ENCODE measurements at places on chromosomes 16 and 17. TPM values are rescaled to one million over a fixed set of nuclear protein-coding genes. Genes with fewer than 3 reads are reported as not detected.

DNA sequence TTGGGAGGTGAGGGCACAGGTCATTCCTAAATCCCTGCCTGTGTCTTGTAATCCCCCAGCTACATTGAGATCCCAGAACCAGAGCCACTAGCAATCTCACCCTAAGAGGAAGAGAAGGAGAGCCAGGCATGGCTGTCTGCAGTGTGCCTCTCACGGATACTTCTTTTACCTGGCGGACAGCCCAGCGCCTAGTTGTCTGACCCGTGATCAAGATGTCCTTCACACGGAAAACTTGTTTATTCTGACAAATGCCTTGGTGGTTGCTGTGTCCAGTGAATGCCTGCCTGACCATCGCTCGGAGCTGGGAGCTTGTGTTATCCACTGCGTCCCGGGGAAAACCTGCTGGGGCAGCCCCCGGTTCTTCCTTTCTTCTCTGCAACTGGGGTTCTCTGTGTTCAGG lies 140.5 kb upstream of the WSCD1 start:
- H3K4me1 ChIP-seq: no peaks in the 10 kb centered on the region
- H3K27ac ChIP-seq: no peak overlapping the region
- H3K27me3 ChIP-seq: no peaks in the 10 kb centered on the region
- H3K36me3 ChIP-seq: no peaks in the 10 kb centered on the region

DNA sequence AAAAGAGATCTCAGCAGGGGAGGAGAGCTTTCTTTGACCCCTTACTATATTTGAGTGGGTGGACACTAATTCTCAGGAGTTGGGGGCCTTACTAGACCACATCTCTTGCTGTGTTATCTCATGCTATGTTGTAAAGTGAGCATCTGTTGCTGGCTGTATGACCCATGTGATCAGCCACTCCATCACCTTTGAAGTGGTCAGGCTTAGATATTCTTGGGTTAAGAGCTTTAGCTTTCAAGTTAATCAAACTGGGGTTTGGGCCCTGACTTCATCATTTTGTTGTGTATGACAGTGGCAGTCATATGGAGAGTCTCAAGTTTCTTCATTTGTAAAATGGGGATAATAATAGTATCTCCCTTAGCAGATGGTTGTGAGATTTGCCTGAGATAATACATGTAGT lies 201.1 kb downstream of the FTO start:
- H3K27ac ChIP-seq: no peak overlapping the region
- H3K27me3 ChIP-seq: no peaks in the 10 kb centered on the region
- H3K36me3 ChIP-seq: no peaks in the 10 kb centered on the region
- no peaks in the 10 kb centered on the region for H3K4me1 ChIP-seq
- no peak for DNase-seq

DNA sequence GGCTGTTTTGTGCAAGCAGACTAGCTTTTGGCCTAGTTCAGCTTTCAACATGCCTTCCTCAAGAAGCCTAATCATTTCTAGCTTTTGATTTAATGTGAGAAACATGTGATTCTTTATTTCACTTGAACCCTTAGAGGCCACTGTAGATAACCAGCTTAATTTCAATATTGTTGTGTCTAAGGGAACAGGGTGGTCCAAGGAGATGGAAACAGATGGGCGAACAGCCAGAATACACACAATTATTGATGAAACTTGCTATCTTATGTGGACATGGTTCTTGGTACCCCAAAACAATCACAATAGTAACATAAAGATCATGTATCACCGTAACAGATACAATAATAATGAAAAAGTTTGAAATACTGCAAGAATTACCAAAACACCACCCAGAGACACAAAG lies 4.8 kb downstream of the NPRL3 start:
- H3K4me1 ChIP-seq: peaks cover 7% of the 10 kb centered on the region
- H3K27me3 ChIP-seq: no peaks in the 10 kb centered on the region
- no peak overlapping the region for H3K27ac ChIP-seq

DNA sequence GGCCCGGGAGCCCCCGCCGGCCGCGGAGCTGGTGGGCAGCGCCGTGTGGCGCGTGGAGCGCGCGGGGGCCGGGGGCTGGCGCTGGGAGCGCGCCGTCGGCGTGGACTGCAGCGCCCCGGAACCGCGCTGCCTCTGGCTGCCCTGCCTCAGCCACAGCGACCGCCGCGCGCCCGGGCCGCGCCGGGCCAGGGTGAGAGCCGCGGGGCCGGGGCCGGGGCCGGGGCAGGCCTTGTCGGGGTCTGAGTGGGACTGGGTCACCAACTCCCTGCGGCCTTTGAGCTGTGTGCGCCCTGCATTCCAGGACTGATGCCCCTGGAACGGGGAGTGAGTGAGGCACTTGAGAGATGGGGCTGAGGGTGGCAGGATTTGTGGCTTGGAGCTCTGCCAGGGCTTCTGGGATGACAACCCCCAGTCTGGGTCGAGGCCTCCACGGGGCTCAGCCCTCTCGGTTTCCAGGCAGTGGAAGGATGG lies 25.7 kb downstream of the ARHGAP23 start:
- H3K4me3 ChIP-seq: peak overlapping the region; percentile 45
- H3K4me1 ChIP-seq: peaks cover 35% of the 10 kb centered on the region
- peaks cover 2% of the 10 kb centered on the region for H3K36me3 ChIP-seq
- DNase-seq: no peak
- peak overlapping the region; percentile 58 for H3K27ac ChIP-seq
- H3K27me3 ChIP-seq: peaks cover 58% of the 10 kb centered on the region

- peaks cover 4% of the 10 kb centered on the region for H3K36me3 ChIP-seq
- peaks cover 15% of the 10 kb centered on the region for H3K4me1 ChIP-seq
- H3K4me3 ChIP-seq: no peak overlapping the region
- DNase-seq: no peak
- H3K27me3 ChIP-seq: no peaks in the 10 kb centered on the region
Observed at GRCh38 chr17:1170739-1171138, 9.0 kb downstream of the ABR start.

DNA sequence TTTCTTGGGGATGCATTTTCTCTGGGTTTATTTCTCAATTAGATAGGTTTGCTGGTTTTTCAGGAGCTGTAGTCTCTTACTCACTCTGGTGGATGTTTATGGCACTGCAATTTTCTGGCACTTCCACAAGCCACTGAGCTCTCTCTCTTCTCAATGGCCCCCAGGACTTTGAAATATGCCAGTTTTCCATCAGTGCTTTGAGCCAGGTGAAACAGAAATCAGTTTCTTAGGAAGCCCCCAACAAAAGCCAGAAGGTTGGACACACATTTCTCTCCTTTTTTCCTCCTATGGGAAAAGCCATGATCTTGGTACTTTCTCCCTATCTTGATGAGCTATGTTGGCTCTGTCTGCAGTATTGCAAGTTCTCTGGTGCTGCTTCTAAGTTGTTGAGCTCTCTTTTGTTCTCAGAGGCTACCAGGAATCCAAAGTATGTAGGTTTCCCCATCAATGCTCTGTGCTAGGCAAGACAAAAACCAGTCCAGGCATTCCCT lies 90.7 kb upstream of the SMIM36 start:
- H3K36me3 ChIP-seq: no peaks in the 10 kb centered on the region
- no peaks in the 10 kb centered on the region for H3K4me1 ChIP-seq

DNA sequence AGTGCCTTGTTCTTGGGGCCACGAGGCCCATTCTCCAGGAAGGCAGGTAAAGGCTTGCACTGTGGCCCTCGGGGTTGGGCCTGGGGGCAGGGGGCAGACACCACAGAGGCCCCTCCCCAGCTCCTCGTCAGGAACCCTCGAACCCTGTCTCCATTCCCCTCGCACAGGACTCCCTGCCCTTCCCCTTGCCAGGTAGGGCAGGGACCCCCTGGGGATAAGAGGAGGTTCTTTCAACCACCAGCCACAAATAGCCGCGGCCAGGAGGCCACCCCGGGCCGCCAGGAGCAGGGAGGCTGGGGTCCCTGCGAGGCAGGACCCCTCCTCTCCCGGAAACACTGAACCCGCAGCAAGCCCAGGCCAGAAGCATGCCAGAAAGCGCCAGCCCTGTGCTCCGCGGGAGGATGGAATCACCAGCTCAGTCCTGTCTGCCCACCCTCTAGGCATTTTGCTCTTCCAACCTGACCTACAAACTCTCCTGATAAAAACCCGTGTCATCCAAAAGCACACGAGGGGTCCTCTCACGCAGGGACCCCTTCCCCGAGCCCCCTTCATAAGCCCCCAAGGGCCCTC lies 45.6 kb downstream of the SLC47A1 start:
- peaks cover 11% of the 10 kb centered on the region for H3K4me1 ChIP-seq
- no peak for DNase-seq
- no peaks in the 10 kb centered on the region for H3K36me3 ChIP-seq

DNA sequence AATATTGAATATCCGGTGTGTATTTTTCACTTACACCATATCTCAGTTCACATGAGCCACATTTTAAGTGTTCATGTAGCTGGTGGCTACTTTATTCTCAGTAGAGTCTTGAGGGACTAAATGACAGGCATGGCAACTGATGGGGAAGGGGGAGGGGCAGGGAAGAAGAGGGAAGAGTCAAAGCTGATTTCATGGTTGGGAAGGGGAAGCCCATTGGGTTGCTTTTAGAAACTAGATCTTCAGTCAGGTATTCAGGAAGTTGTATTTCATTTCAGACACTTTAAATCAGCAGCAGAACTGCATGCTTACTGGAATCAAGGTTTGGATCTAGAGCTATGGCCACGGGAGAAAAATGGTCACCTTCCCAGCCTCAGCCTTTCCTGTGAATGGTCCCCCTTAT lies 2.9 kb upstream of the WIPI1 start:
- peak overlapping the region; percentile 75 for H3K27ac ChIP-seq
- H3K27me3 ChIP-seq: no peaks in the 10 kb centered on the region
- H3K4me1 ChIP-seq: peaks cover 73% of the 10 kb centered on the region
- H3K4me3 ChIP-seq: no peak overlapping the region
- H3K36me3 ChIP-seq: no peaks in the 10 kb centered on the region
- DNase-seq: no peak

GRCh38 chr17:82884341-82884969 lies 44.6 kb upstream of the ZNF750 start:
- H3K27me3 ChIP-seq: no peaks in the 10 kb centered on the region
- peaks cover 27% of the 10 kb centered on the region for H3K4me1 ChIP-seq
- no peak for DNase-seq
- H3K4me3 ChIP-seq: no peak overlapping the region
- no peaks in the 10 kb centered on the region for H3K36me3 ChIP-seq
- peak overlapping the region; percentile 41 for H3K27ac ChIP-seq

- H3K27ac ChIP-seq: no peak overlapping the region
- H3K27me3 ChIP-seq: no peaks in the 10 kb centered on the region
- no peak for DNase-seq
- no peaks in the 10 kb centered on the region for H3K36me3 ChIP-seq
Observed at GRCh38 chr16:76125871-76126270, 151.3 kb upstream of the CNTNAP4 start.

DNA sequence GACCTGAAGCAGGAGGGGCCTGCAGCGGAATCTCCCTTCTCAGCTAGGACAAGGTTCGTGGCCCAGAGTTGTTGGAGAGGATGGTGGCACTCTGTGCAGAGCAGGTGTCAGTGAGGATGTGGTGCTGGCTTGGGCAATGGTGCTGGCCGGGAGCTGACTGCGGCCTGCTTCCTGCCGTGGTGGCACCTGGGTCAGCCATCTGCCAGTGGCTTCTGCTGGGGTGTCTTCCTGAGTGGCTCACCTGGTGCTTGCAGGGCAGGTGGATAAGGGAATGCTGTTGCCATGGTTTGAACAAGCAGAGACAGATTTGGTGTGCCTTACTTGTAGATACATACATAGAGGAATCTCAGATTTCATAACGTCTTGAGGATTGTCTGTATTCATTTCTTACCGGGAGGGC lies 69.6 kb downstream of the SEC14L1 start:
- peak; percentile 66 for DNase-seq
- no peak overlapping the region for H3K4me3 ChIP-seq
- no peaks in the 10 kb centered on the region for H3K27me3 ChIP-seq
- H3K4me1 ChIP-seq: peaks cover 72% of the 10 kb centered on the region

GRCh38 chr17:43353393-43353792 lies 45.4 kb upstream of the ARL4D start:
- no peak overlapping the region for H3K27ac ChIP-seq
- H3K4me3 ChIP-seq: no peak overlapping the region
- no peaks in the 10 kb centered on the region for H3K27me3 ChIP-seq
- peaks cover 12% of the 10 kb centered on the region for H3K36me3 ChIP-seq

- no peak for DNase-seq
- H3K27ac ChIP-seq: no peak overlapping the region
- no peaks in the 10 kb centered on the region for H3K36me3 ChIP-seq
- H3K4me1 ChIP-seq: peaks cover 64% of the 10 kb centered on the region
- H3K27me3 ChIP-seq: peaks cover 12% of the 10 kb centered on the region
- no peak overlapping the region for H3K4me3 ChIP-seq
Observed at GRCh38 chr17:17786998-17787397, 49.8 kb downstream of the SREBF1 start.

DNA sequence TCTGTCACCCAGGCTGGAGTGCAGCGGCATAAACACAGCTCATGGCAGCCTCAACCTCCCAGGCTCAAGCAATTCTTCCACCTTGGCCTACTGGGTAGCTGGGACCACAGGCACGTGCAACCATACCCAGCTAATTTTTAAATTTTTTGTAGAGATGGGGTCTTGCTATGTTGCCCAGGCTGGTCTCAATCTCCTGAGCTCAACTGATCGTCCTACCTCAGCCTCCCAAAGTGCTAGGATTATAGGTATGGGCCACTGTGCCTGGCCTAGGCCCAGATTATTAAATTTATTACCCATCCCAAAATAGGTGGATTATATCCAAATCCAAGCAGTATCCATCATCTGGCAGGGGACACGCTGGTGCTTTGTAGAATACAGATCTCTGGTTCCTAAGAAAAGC lies 53.8 kb downstream of the METTL16 start:
- H3K4me1 ChIP-seq: no peaks in the 10 kb centered on the region
- no peak overlapping the region for H3K27ac ChIP-seq
- no peak overlapping the region for H3K4me3 ChIP-seq
- H3K27me3 ChIP-seq: no peaks in the 10 kb centered on the region

Gene TPSB2
- not detected for polyA plus RNA-seq

Gene SRCAP
- 1.2 TPM for polyA plus RNA-seq

Gene TBC1D28
- not detected for polyA plus RNA-seq

Gene GINS2
- polyA plus RNA-seq: 1.3 TPM
